ENCODE measurements at places on chromosomes 2 and 18.

DNA sequence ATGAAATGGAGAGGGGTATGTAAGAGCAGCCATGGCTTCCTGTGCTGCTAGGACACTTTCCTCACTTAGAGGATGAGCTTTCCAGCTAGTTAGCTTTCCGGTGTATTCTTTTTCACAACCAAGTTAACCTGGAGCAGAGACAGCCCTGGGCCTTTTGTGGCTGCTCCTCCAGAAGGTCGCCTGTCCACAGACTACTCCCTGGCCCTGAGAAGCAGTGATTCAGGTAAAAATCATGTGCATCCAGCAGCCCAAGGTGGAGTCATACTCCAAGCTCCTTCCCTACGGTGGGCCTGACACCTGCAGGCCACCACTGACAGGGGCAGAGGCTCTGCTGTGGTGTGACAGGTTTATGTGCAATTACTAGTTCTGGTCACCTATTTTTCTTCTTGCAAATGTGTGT lies 187.2 kb downstream of the ANKRD30B start:
- no peak for DNase-seq

DNA sequence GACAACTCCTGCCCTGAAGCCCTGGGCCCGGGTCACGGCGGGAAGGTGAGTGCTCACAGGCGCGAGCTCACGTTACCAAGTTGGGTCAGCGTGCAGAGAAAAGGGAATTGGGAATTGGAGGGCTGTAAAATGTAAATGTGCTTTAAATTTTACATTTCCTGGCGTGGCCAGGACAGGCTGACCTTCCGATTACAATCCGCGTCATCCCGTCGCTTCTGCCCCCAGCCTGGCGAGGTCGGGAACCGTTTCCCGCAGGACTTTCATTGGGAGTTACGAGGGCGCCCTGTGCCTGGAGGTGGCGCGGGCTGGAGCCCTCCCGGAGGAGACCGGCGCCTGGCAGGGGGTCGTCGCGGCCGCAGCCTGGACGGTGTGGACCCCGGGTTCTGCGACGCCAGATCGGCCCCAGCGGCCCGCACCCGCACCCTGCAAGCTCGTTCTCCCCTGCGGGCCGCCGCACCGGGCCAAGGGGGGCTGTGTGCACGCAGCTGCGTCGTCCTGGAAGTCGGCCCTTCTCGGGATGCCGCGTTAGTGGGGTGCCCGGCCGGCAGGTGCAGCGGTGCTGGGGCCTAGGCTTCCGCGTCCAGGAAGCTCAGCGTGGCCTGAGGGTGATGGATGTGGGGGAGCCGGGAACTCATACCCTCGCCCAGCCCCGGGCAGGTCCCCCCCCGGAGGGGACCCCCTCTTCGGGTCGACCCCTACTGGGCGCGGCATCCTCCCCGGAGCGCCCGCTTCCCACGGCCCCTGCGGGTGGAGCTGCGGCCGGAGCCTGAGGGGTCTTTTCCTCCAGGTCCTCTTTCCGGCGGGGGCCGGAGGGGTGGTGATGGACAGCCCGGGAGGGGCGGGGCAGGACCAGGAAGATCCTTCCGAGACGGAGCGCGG lies 63.9 kb downstream of the LRRFIP1 start:
- no peak for DNase-seq

GRCh38 chr2:187566266-187566665 lies 12.0 kb upstream of the TFPI start:
- DNase-seq, result no peak

GRCh38 chr2:150643114-150643725 lies 155.8 kb upstream of the RND3 start:
- DNase-seq, result no peak

- no peak for DNase-seq
Measured at GRCh38 chr2:96870626-96871255, 861 bp upstream of the SEMA4C start.

- no peak for DNase-seq
Measured at GRCh38 chr18:31610286-31611205, 18.9 kb downstream of the TTR start.

DNA sequence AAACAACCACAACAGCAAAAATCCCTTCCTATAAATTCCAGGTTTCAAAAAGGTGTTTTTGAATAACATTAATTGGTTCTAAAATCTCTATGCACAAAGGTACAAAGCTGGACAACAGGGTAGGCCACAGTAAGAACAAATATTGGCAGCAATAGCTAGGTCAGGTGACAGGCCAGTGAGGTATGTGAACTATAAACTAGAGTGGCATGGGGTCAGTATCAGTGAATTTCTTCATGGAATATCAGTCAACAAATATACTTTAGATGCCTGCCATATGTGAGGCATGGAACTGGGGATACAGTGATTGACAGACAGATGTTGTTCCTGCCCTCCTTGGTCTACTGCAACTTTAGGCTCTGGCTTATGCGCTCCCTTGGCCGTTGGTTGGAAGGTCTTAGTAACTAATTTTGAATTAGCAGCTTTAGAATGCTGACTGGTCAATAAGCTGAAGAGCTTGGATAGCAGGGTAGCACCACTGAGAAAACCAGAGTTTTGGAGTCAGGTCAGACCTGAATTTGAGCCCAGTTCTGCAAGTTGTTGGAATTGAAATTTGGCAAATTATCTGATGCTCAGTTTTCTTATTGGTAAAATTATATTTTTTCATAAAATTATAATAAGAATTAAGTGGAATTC lies 2.3 kb upstream of the EPC2 start:
- no peak for DNase-seq

GRCh38 chr18:36620788-36621187 lies 208.0 kb downstream of the TPGS2 start:
- no peak for DNase-seq

DNA sequence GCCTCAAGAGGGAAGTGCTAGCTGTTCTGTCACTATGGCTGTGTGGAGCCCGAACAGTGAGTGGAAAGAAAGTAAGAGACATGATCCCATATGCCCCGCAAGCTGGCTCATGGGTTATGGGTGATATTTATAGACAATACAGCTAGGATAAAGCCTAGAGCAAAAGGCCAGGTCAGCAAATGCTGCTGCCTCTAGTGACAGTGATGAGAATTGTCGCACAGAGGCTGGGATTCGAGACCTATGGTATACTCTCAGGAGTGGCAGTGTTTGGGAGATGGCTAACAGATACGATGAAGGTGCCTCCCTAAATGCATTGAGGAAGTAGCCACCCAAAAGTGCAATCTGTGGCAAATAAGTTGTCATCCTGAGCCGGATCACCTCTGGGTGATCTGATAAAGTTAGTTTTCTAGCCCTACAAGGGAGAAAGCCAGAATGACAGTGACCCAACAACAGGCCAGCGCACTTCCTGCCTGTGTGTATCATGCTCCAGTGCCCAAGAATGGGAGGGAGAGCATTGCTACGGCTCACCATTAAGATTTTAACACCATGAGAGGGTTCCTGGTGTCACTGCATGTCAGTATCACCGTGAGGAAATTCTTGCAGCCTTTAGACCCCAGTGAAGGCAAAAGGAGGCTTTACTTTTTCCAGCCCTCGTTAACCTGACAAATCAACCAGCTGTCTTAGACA lies 92.2 kb upstream of the TGFA start:
- DNase-seq, result no peak

GRCh38 chr2:170411660-170412059 lies 233.7 kb downstream of the MYO3B start:
- no peak for DNase-seq

- DNase-seq, result no peak
Measured at GRCh38 chr2:226661789-226662545, 137.7 kb downstream of the IRS1 start.

GRCh38 chr2:211181626-211182025 lies 625.2 kb downstream of the CPS1 start:
- DNase-seq, result no peak

GRCh38 chr2:61396005-61396404 lies 74.9 kb downstream of the USP34 start:
- DNase-seq, result no peak

DNA sequence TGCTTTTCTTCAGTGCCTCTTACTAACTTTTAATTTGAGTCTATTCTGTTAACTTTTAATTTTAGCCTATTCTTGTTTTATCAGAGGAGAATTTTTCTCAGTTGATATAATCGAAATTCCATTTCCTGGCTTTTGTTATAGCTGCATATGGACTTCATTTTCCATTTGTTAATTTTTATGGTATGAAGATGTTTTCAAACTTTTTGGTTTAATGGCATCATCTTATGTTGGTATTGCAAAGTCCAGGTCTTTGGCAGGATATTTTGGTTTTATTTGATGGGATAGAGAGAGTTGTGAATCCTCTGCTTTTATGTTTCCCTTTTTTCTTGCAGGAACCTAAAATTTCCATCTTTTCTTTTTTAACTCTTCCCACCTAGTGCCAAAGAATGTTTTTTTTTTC lies 70.9 kb upstream of the RAPGEF4 start:
- DNase-seq, result no peak

- DNase-seq, result no peak
Measured at GRCh38 chr2:40394031-40394430, 57.9 kb downstream of the SLC8A1 start.

GRCh38 chr2:182207049-182207746 lies 219.6 kb downstream of the PDE1A start:
- no peak for DNase-seq

DNA sequence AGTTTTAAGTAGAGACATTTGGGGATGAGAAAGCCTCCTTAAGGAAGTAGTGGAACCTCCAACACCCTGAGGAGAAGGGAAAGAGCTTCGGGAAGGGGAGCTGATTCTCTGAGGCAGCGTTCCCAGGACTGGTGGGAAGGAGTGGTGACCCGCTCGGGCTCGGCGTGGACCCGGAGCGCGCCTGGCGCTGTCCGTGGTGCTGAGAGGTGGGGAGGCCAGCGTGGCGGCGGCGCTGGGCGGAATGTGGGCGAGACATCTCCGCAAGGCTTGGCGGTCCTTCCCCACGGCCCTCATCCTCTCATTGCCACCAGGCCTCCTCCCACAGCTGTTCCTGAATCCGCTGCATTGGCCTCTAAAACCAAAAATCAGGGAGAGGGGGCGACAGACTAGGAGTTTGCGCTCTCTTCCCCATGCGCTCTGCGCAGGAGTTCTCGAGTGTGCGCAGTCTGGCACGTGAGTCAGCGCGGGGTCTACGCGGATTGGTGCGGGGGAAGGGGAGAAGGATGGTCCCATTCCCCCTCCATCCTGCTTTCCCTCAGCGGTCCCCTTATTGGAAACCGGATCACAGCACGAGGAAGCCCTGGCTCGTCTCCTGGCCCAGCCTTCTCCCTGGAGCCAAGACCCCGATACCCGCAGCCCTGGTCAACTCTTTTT lies 857 bp downstream of the RESP18 start:
- DNase-seq, result no peak

GRCh38 chr2:237432484-237433092 lies 18.6 kb upstream of the COL6A3 start:
- peak; percentile 92 for DNase-seq

DNA sequence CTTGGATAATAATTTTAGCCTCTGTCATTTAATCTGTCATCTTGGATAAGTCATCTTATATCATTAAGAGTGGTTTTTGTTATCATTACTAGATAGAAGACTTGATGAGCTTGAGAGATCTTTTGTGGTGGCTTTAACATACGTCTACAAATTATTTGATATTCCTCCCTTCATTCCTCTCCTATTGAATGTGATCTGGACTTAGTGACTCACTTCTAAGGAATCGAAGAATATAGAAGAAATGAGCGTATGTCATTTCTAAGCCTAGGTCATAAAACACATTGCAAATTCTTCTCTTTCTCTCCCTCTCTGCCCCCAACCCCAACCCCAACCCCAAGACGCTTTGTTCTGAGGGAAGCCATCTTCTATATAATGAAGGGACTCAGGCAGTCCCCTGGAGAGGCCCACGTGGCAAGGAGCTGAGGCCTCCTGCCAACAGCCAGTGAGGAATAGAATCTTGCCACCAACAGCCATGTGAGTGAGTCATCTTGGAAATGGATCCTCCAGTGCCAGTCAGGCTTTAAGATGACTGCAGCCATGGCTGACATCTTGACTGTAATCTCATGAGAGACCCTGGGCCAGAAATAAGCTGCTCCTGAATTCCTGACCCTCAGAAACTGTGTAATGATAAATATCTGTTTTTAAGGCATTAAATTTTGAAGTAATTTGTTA lies 221.6 kb upstream of the SP5 start:
- no peak for DNase-seq

DNA sequence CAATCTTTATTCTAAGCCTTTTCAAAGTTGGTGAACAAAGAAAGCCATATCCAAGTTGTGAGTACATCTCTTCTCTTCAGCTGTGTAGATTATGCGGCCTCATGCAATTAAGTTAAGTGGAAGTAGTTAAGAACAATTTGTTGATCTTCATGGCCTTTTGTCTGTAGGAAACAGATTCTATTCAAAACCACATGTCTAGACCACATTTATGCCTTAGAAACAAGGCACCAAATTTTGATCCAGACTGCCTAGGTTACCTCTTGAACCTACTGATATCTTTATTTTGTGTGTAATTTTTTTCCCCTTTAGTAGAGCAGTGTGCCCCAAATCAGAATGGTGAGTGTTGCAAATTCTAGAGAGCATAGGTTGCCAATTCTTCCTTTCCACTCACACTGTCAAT lies 101.6 kb upstream of the CERS6 start:
- DNase-seq, result no peak

GRCh38 chr2:227148106-227148505 lies 15.9 kb downstream of the COL4A4 start:
- DNase-seq, result no peak

DNA sequence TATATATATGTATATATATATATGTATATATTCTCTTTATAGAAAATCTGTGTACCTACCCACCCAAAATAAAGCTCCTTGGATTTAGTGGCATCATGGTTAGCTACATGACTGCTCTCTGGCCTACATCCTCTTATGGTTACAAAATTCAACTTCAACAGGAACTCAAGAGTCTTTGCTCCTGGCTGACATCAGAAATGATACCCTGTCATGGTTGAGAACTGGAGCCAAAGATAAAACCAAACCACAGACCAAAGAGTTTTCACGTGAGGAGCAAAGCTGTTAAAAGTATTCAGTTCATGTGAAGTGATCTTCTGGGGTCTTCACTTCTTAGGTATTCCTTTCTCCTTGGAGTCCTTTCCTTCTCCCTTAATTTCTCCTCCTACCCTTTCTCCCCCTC lies 476.3 kb downstream of the SOX11 start:
- no peak for DNase-seq

GRCh38 chr2:27461118-27461517 lies 18.9 kb downstream of the KRTCAP3 start:
- DNase-seq, result no peak

GRCh38 chr2:106734165-106734564 lies 151.8 kb downstream of the ST6GAL2 start:
- DNase-seq, result no peak

DNA sequence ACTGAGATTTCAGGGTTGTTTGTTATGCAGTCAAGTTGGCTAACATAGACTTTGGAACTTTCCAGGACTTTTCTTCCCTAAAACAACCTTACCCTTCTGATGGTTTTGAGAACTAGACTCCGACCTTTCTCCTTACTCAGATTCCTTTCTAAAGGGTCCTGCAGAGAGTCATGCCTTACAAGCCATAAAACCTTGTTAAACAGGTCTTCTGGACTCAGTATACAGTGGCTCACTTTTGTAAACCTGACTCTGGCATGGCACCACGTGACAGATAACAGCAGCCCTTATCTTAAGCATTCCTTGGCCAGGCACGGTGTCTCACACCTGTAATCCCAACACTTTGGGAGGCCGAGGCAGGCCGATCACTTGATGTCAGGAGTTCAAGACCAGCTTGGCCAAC lies 253.2 kb upstream of the RAB6C start:
- no peak for DNase-seq

- DNase-seq, result no peak
Measured at GRCh38 chr2:223086370-223086981, 34.5 kb downstream of the KCNE4 start.

GRCh38 chr2:163345795-163346573 lies 389.8 kb downstream of the FIGN start:
- DNase-seq, result no peak

- DNase-seq, result no peak
Measured at GRCh38 chr2:120490091-120490798, 144.3 kb downstream of the INHBB start.

GRCh38 chr18:2534906-2535305 lies 36.4 kb downstream of the METTL4 start:
- no peak for DNase-seq

Measured in stimulated activated CD4-positive, alpha-beta T cell treated with anti-CD3 and anti-CD28 coated beads, TNF-alpha, amount 100 ng/mL, for 48 hours (primary cell).